GM03348 (cell line): ENCODE measurements at places on chromosomes 16 and 17.

GRCh38 chr16:84074721-84075120, 32.1 kb upstream of the SLC38A8 start:
- no peak for DNase-seq

- DNase-seq = peak; percentile 39
Measured at GRCh38 chr17:76421044-76421407, 31.9 kb downstream of the UBE2O start.

DNA sequence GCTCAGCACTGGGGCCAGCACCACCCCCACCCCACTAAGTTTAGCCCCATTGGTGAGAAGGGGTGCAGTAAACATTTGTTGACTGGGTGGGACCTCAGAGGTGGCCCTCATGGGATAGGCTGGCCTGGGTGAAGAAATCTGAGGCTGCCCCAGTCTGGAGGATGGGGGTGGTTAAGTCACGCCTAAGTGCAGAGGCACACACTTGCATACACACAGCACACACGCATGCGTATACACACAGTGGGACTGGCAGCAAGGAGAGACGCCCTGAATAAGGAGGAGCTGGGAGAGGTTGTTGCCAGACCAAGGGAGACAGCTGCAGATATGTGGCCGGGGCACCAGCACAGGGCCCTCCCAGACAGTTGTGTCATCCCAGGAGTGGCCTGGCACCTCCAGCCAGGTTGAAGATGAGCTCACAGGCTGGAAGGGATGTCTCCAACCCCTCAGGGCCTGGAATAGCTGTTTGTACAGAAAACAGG, 3.0 kb upstream of the BCAR1 start:
- DNase-seq = peak; percentile 90

DNA sequence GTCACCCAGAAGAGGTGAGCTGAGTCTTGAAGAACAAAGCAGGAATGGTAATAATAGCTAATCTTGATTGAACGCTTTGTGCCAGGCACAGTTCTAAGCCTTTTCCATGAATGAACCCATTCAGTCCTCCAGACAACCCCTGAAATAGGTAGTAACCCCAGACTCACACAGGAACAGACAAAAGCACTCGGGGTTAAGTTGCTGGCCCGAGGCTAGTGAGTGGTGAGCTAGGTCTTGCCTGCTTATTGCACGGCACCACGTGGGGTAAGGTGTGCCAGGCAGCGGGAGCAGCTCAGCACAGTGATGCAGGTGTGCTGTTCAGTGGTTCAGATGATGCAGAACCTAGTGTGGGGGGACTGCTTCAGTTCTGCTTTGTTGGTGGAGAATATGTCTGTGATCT, 181.6 kb downstream of the RAB11FIP4 start:
- DNase-seq = no peak

DNA sequence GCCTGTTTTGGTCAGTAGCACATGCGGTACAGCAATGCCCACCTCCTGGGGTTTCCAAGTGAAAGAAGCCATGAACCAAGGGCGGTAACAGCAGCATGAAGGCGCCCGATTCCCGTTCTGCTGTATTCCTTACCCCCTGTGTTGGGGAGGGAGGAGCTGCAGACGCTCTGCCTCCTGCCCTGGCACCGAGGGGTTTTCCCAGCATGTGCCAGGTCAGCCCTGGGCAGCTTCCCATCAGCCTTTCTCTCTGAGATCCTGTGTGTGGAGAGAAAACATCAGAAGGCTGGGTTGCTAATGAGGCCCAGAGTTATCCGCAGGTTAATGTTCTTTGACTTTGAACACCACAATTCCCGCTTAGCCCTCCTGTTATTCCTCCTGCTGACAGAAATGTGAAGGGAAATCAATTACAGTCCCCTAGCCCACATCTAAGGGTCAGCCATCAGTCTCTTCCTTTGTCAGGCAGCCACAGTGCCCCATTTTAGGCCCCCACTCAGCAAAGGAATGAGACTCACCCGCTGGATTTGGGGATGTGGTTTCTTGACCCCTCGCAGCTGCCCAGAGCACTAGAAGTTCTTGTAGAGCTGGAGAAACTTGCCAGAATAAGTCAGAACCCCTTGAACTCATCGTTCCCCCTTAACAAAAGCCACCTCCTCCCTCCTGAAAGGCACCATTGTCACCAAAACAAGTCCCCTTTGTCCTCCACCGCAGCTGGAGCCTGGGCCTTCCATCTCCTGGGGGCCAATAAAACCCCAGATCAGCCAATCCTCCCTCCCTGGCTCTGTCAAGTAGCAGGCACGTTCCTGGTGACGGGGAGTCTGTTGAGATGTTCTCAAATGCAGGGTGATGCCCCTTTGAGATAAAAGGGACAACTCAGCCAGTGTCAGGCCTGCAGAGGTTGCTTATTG, 168.5 kb downstream of the KATNIP start:
- DNase-seq = no peak

DNA sequence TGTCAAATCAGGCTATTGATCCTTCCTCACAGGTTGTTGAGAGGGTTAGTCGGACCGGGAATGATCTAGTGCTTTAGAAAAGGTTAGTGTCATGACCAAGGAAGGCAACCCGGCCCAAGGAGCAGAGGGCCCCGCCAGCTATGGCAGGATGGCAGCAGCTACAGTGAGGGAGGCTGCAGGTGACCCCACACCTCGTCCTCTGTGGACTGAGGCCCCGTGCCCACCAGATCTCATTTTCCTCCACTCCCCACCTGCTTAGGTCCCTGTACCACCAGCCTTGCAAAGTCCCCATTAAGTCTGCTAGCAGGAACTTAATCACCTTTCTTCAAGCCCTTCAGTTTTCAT, 107.5 kb downstream of the CCDC182 start:
- no peak for DNase-seq

- no peak for DNase-seq
Measured at GRCh38 chr17:37762666-37763065, 17.8 kb upstream of the HNF1B start.

- no peak for DNase-seq
Measured at GRCh38 chr17:46097497-46097896, 95.7 kb downstream of the KANSL1 start.

- peak; percentile 29 for DNase-seq
Measured at GRCh38 chr17:9071811-9072498, 50.6 kb downstream of the NTN1 start.

- DNase-seq = no peak
Measured at GRCh38 chr17:78355045-78355641, 4.7 kb downstream of the SOCS3 start.

DNA sequence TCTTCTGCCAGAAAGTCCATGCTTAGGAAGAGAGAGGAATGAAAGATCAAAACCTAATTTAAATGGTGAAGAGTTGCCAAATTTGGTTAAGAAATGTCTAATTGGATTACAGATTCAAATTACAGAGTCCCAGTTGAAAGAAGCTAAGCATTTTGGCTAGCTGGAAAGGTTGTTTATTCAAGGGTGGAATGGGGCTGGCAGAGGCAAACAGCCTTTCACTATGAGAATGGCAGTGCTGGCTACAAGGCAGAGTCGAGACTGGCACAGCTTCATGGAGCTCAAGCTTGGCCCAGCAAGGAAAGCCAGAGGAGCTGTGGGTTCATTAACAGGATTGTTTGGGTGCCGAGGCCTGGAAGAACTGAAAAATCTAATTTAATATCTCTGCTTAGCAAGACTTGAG, 13.6 kb downstream of the MAP3K3 start:
- no peak for DNase-seq

- no peak for DNase-seq
Measured at GRCh38 chr17:49061524-49061943, 64.3 kb downstream of the IGF2BP1 start.

GRCh38 chr16:66534376-66534799, 15.5 kb downstream of the TK2 start:
- no peak for DNase-seq

DNA sequence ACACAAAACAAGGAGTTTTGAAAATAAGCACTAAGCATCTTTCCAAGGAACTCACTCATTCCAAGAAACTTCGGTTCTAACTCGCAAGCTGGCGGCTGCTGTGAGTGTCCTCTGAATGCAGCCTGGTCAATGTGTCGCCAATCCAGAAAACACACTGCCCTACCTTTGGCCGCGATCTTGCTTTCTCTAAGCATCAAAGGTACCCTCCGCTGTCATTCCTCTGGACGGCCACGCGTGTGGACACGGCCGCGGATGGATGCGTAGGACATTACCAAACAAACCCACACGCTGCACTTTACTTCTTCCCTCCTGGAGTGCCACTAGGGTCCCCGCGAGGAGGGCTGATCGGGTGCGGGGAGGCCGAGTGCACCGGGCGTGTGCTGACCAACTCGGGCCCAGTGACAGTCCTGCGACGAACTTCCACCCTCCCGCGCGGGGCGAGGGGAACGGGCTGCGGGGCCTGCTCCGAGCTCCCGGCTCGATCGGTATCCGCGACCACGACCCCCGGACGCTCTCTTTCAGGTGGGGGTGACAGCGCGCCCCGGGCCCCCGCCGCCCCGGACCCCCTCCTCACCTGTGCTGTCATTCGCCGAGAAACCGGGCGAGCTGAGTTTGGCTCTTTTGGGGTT, 1.1 kb downstream of the CREBBP start:
- peak; percentile 21 for DNase-seq

GRCh38 chr16:12256921-12257320, 280.4 kb downstream of the SNX29 start:
- DNase-seq = no peak

- DNase-seq = no peak
Measured at GRCh38 chr16:278863-279366, 1.5 kb upstream of the ARHGDIG start.

DNA sequence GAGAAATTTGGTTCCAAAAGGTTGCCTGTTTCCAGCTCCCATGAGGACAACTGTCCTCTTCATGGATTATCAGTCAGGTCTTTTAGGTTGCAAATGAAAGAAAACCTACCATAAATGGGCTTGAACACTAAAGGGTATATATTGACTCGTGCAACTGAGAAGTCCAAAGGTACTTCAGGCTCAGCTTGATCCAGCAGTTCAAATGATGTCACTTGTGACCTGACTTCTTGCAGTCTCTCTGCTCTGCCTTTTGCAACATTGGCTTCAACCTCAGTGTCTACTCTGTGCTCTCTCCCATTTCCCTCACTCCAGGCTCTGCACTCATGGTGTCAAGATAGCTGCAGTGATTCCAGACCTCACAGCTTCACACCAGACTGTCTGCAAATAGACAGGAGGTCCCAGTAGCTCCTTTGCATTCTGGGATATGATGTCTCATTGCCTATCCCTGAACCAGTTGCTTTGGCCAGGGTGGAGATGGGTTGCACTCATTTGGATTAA, 5.5 kb upstream of the CALB2 start:
- DNase-seq = no peak

DNA sequence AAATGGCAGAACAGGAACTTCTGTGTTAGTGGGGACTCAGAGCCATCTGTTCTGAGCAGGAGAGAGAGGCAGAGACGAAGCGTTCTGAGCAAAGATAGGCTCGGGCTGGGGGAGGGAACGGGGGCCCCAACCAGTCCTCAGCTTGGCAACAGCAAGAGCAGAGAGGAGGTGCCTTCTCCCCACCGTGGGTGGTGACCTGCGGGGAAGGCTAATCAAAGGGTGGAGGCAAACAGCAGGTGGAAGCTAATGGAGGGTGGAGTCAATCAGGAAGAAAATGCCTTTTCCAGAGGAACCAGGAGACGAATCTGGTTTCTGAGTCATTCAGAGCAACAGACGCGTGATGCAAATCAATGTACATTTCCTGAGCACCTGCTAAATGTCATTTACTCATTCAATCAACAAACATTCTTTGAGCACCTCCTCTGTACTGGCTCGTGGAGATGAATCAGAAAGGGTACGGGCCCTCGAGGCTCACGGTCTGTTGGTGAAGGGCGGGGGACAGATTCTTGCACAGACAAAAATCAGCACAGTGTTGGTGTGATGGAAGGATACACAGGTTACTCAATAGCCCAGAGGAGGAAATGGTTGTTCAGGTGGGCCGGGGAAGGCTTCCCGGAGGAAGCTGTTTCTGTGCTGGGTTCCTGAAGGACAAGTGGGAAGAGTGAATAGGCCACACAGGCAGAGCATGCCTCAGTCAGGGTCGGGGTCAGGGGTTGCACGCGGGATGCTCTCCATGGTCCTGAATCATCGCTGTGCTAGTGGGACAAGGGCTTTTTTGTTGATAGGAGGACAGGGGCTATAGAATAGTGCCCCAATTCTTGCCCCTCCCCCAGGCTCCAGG, 5.7 kb upstream of the SPNS2 start:
- DNase-seq = no peak

- no peak for DNase-seq
Measured at GRCh38 chr17:39058524-39058923, 91.3 kb upstream of the FBXO47 start.

DNA sequence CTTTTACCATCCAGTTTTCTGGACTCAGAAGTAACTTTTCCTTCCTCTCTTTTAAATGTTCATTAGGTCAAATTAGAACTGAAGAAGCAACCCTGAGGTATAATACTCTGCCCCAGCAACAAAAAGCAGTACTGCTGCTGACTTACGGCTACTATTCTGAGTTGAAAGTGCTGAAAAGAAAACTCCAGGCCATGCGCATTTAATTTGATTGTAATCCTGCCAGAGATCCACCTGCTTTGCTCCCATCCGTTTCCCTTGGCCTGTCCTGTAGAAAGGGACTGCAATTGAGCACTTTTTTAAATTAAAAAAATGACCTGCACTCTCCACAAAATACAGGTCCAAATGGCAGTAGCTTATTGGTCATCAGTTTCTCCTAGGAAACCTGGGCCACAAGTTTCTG, 61.6 kb downstream of the PITPNC1 start:
- no peak for DNase-seq

DNA sequence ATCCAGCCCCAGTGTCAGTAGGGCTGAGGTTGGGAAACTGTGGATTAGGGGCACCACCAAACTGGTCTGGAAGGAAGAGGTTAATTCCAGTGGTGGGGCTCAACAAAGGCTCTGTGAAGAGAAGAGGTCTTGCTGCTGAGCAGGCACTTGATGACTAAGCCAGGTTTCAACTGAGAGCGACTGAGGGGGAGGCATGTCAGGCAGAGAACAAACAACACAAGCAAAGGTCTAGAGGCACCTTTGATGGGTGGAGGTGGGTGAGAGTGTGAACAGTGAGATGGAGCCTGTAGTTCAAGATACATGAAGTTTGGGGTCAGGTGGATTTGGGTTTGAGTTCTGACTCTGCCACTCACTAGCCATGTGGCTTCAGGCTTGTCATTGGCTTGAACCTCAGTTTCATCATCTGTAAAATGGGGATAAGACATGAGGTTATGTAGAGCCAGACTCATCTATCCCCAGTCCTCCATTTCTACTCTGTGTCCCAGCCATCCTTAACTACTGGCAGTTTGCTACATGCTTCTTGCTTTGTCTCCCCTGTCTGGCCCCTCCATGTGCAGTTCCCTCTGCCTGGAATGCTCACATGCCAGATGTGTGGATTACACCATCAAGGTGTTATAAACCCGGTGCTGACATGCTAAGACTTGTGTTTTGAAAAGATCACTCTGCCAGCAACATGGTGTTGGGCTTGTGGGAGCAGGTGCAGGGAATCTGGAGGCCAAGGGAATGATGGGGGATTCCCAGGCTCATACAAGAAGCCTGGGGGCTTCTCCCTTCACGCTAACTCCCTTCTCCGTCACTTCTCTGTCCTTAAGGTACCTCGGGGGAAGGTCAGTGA, 3.0 kb upstream of the RMI2 start:
- DNase-seq = no peak

DNA sequence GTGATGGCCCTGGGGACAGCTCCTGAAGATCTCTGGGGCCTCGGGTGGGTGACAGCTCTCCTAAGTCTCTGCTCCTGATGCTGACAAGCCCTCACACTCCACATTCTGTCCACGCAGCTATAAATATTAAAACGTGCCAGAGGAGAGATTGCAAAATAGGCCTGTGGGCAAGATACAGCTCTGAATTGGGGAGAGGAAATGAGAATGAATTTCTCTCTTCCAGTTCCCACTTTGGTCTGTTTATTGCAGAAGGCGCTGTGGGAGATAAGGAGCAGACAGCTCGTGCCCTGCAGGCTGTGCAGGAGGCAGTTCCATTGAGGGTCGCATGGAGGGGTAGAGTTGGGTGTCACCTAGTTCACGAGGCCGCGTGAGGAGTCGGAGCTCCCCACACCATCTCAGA, 87.5 kb upstream of the SDK2 start:
- no peak for DNase-seq
